T-helper 2 cell treated with Interferon-gamma antibody and Interleukin-4, amounts not matched to agents 5 μg/mL and 100 μg/mL, for 36 hours (primary cell): ENCODE measurements at places on chromosomes 6 and 20.

DNA sequence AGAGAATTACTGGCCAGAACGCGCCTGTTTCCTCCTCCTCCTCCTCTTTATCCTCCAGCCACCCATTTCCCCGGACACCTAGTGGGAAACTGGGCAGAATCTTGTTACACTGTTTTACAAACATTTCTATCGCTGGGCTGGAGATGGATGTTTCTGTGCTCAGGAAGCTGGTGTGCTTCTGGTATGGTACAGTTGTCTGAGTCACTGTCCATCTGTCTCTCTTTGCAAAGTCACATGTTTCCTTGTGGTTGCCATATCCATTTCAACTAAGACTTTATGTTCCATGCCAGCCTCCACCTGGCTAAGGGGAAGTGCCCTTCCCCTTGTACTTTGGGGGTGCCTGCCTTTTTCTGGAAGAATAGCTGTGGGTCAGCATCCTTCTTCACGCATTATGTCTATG is 52.9 kb upstream of the SLC22A16 start:
- no peak for DNase-seq

DNA sequence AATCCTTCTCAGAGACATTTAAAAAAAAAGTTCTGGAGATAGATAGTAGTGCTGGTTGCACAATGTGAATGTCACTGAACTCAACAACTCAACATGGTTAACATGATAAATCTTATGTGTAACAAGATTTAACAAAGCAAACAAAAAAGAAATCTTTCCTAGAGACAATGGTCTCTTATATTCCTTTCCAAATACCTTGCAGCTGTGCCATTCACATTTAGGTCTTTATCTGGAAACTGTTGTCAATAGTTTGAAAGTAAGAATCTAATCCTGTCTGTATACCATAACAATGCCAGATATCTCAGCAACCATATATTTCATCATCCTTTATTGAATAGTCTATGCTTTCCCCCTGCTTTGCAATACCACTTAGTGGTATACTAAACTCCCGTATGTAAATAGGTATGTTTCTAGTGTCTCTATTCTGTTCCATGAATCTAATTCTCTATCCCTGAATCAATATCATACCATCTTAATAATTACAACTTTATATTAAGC is 2.1 kb downstream of the SERAC1 start:
- DNase-seq = no peak

- DNase-seq = no peak
Observed at GRCh38 chr6:52415917-52416628, 4.1 kb upstream of the EFHC1 start.

- DNase-seq = no peak
Observed at GRCh38 chr20:54429364-54429763, 46.0 kb upstream of the DOK5 start.

GRCh38 chr6:69780585-69781178 is 16.1 kb downstream of the LMBRD1 start:
- DNase-seq = no peak

GRCh38 chr20:11454966-11455799 is 462.5 kb upstream of the BTBD3 start:
- no peak for DNase-seq

GRCh38 chr6:33761922-33762629 is 15.4 kb upstream of the IP6K3 start:
- DNase-seq = no peak

- DNase-seq = no peak
Observed at GRCh38 chr6:165059032-165059431, 250.4 kb downstream of the C6orf118 start.

GRCh38 chr6:14455876-14456648 is 338.5 kb downstream of the CD83 start:
- no peak for DNase-seq

GRCh38 chr6:158027590-158028285 is 46.1 kb downstream of the SYNJ2 start:
- DNase-seq = no peak

- no peak for DNase-seq
Observed at GRCh38 chr6:51788121-51788520, 299.3 kb downstream of the PKHD1 start.
